ENCODE measurements at places on chromosomes 12 and 14. TPM values are rescaled to one million over a fixed set of nuclear protein-coding genes. Genes with fewer than 3 reads are reported as not detected.
A peak's percentile ranks its signal among the peaks of the same experiment; 100 is the strongest.

- peak overlapping the region; percentile 55 for H3K4me3 ChIP-seq
- no peaks in the 10 kb centered on the region for H3K4me1 ChIP-seq
- no peaks in the 10 kb centered on the region for H3K27me3 ChIP-seq
- H3K27ac ChIP-seq = peak overlapping the region; percentile 1
Measured at GRCh38 chr12:91381309-91381804, 198.7 kb upstream of the DCN start.

- no peak overlapping the region for H3K27ac ChIP-seq
- H3K27me3 ChIP-seq = no peaks in the 10 kb centered on the region
- H3K4me3 ChIP-seq = no peak overlapping the region
- H3K36me3 ChIP-seq = no peaks in the 10 kb centered on the region
- no peak for DNase-seq
Measured at GRCh38 chr14:102241147-102241546, 63.8 kb downstream of the MOK start.

RNASE12 gene
- not detected for total RNA-seq

DNA sequence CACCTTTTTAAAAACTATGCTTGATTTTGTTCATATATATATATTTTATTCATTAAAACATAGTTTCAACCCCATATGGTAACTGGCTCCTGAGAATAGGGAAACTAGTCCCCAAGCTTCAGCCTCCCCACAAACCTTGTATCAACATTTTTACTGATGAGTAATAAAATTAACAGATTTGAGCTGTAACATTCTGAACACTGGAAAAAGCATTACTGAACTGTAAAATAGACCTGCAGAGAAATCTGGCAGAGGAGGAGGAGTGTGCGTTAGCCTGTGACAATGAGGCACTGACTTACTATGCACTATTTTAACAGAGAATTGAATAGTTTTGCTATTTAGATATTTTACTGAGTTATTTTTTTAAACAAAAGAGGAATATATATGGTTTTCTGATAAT, 43.1 kb downstream of the FRS2 start:
- no peak overlapping the region for H3K27ac ChIP-seq
- H3K4me3 ChIP-seq = no peak overlapping the region
- H3K27me3 ChIP-seq = no peaks in the 10 kb centered on the region
- no peak for DNase-seq
- no peaks in the 10 kb centered on the region for H3K36me3 ChIP-seq

DNA sequence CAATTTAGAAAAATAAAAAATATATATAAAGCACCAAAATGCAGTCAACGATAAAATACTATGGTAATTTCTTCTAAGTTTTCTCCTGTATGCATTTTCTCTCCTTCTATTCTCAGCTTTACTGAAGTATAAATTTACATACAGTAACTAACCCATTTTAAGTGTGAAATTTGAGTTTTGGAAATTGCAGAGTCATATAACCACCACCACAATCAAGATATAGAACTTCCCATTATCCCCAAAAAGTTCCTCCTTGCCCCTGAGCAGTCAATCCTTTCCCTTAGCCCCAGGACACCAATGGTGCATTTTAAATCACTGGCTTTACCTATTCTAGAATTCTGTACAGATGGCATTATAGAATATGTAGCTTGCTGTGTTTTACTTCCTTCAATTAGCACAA, 31.0 kb upstream of the BBS10 start:
- DNase-seq = no peak
- no peaks in the 10 kb centered on the region for H3K4me1 ChIP-seq
- no peak overlapping the region for H3K27ac ChIP-seq
- H3K36me3 ChIP-seq = peaks cover 47% of the 10 kb centered on the region

GRCh38 chr12:42741091-42741490, 151.5 kb upstream of the PRICKLE1 start:
- no peak overlapping the region for H3K4me3 ChIP-seq
- H3K36me3 ChIP-seq = no peaks in the 10 kb centered on the region
- H3K27ac ChIP-seq = no peak overlapping the region
- DNase-seq = no peak
- peaks cover 19% of the 10 kb centered on the region for H3K4me1 ChIP-seq
- H3K27me3 ChIP-seq = no peaks in the 10 kb centered on the region

TEX52 gene
- total RNA-seq = not detected

- DNase-seq = peak; percentile 86
- H3K27ac ChIP-seq = peak overlapping the region; percentile 74
- H3K4me3 ChIP-seq = no peak overlapping the region
- no peaks in the 10 kb centered on the region for H3K36me3 ChIP-seq
Measured at GRCh38 chr12:104605685-104606084, 148.9 kb downstream of the CHST11 start.

DNA sequence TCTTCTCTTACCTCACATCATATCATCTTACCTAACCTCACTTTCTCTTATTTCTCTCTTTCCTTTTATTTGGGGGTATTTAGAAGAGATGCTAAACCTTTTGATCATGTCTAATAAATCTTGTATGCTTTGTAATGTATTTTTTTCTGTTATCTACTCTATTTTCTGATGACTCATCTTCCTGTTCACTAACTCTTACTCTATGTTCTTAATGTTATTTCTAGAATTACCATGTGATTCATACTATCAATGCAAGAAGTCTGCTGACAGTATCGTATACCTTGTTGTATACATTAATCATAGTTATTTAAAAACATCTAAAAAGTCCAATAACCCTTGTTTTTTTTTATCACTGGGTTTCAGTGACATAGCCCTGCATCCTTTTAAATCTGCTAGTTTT, 62.3 kb downstream of the MGAT4C start:
- H3K27me3 ChIP-seq = no peaks in the 10 kb centered on the region
- H3K36me3 ChIP-seq = no peaks in the 10 kb centered on the region
- H3K4me1 ChIP-seq = no peaks in the 10 kb centered on the region
- H3K4me3 ChIP-seq = no peak overlapping the region

DNA sequence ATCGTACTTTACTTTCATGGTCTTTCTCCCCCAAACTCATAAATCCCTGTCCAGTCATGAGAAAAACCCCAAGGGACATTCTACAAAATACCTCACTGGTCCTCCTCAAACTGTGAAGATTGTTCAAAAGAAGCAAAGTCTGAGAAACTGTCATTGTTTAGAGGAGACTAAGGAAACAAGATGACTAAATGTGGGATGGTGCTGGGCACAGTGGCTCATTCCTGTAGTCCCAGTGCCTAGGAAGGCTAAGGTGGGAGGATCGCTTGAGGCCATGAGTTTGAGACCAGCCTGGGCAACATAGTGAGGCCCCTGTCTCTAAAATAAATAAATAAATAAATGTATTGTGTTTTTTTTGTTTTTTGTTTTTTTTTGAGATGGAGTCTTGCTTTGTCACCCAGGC, 74.2 kb upstream of the SCAF11 start:
- no peaks in the 10 kb centered on the region for H3K27me3 ChIP-seq
- no peak overlapping the region for H3K27ac ChIP-seq
- H3K4me1 ChIP-seq = no peaks in the 10 kb centered on the region
- no peak overlapping the region for H3K4me3 ChIP-seq
- H3K36me3 ChIP-seq = no peaks in the 10 kb centered on the region
- no peak for DNase-seq

TAS2R14 gene
- total RNA-seq = not detected

RBM25 gene
- 59.6 TPM for total RNA-seq

CD163L1 gene
- total RNA-seq = not detected

DNA sequence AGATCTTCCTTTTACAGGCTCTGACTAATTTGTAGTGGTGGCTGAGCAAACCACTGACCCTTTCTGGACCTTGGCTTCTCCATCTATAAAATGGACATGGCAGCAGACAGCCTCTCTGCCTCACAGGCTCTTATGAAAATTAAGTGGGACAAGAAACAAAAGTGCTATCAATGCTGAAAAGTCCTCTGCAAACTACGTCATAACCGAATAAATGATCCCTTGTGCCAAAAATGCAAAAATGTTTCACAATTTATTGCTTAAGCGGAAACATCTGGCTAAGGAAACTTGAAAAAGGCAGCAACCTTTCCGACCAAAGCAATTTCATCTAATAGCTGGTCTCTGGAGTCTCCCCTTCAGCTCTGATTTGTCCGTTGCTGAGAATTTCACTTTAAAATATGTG, 108.5 kb upstream of the PLXNC1 start:
- no peaks in the 10 kb centered on the region for H3K27me3 ChIP-seq
- H3K4me3 ChIP-seq = no peak overlapping the region
- no peaks in the 10 kb centered on the region for H3K36me3 ChIP-seq
- no peak for DNase-seq
- no peak overlapping the region for H3K27ac ChIP-seq
- H3K4me1 ChIP-seq = no peaks in the 10 kb centered on the region

DNA sequence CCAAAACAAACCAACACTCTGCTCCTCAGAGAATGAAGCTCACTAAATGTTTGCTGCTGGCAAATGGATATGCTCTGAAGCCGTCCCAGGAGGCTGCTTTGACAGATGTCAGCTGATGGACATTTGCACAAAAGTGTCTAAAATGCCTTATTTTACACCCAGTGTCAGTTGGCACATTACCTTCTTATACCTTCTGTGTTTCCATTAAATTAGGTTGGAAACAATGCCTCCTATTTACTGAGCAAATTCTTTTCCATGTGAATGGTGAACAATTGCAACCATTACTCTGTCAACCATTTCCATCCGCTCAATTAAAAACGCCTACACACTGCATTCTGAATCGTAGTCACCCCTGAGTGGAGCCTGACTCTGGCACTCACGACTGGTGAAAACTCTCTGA, 1679.9 kb upstream of the FLRT2 start:
- H3K4me3 ChIP-seq = no peak overlapping the region
- H3K27me3 ChIP-seq = no peaks in the 10 kb centered on the region
- no peak overlapping the region for H3K27ac ChIP-seq
- DNase-seq = no peak

TAS2R8 gene
- not detected for total RNA-seq

TROAP gene
- not detected for total RNA-seq

DNA sequence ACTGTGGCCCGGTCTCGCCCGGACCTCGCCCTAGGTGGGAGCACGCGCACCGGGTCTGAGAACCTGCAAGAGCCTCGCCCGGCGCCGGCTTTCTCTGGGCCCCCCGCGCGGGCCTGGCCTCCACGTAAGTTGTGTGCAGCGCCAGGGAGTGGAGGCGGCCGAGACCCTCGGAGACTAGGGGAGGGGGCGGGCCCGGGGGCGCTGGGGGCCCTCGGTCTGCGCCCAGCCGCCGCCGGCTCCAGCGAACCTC, 183 bp upstream of the PRMT8 start:
- no peaks in the 10 kb centered on the region for H3K36me3 ChIP-seq
- peaks cover 3% of the 10 kb centered on the region for H3K4me1 ChIP-seq
- no peak for DNase-seq
- peaks cover 13% of the 10 kb centered on the region for H3K27me3 ChIP-seq
- H3K27ac ChIP-seq = no peak overlapping the region

GRCh38 chr14:93033084-93033982, 82.4 kb downstream of the ITPK1 start:
- no peaks in the 10 kb centered on the region for H3K36me3 ChIP-seq
- DNase-seq = no peak
- H3K4me1 ChIP-seq = no peaks in the 10 kb centered on the region

DNA sequence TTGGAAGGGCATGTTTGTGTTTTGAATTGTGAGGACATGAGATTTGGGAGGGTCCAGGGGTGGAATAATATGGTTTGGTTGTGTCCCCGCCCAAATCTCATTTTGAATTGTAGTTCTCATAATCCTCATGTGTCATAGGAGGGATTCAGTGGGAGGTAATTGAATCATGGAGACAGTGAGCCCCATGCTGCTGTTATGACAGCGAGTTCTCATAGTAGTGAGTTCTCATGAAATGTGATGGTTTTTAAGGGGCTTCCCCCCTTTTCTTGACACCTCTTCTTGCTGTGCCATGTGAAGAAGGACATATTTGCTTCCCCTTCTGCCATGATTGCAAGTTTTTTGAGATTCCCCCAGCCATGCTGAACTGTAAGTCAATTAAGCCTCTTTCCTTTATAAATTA, 260.0 kb downstream of the DUSP6 start:
- H3K27me3 ChIP-seq = no peaks in the 10 kb centered on the region
- DNase-seq = no peak
- no peak overlapping the region for H3K4me3 ChIP-seq
- no peaks in the 10 kb centered on the region for H3K36me3 ChIP-seq
